ENCODE measurements at places on chromosomes 11 and 22.
A peak's percentile ranks its signal among the peaks of the same experiment; 100 is the strongest.

DNA sequence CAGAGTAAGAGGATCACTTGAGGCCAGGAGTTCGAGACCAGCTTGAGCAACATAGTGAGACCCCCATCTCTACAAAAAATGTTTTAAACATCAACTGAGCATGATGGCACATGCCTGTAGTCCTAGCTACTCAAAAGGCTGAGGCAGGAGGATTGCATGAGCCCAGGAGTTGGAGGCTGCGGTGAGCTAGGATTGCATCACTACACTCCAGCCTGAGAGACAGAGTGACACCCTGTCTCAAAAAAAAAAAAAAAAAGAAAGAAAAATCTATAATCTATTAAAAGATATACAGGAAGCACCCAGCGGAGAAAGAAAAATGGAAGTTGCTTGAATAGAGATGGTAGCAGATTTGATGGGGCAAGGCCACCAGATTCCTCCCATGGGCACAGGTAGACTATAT is 61.8 kb downstream of the FAM83F start:
- DNase-seq = no peak

DNA sequence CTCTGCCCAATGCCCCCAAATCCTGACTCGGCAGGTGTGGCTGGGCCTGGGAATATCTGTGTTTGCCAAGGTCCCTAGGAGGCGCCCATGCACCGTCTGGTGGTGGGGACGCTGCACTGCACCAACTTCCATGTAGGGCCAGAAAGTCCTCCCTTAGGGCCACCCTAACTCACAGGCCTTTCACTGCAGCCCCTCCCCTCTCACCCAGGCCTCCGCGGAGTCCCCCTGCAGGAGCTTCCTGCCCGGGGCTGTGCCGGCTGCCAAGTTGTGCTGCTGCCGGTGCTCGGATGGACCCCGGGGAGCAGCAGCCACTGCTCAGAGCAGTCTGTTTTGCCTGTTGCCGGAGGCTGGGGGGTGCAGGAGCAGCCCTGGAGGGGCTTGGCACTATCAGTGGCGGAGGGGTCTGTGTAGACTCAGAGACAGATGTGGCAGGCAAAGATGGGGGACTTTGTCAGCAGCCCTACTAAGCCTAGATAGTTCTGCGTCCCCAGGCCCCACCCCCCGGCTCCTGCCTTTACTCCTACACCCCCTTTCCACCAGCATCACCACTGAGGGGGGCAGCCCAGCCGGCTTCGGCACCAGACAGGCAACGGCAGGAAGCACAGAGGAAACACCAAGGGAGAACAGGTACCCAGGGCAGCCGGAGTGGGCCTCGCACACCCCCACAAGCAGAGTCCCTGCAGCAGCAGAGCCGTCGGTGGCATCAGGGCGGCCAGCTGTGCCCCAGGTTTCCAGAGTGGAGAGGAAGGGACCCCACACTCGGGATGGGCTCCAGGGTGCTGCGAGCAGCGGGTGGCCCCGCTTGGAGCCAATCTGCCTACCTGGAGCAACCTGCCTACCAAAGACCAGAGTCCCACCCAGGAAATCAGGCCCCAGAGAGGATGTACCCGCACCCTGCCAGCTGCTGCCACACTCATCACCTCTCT is 124.3 kb downstream of the TRIM29 start:
- peak; percentile 65 for DNase-seq

GRCh38 chr11:46760429-46761128 is 41.6 kb downstream of the F2 start:
- no peak for DNase-seq

- DNase-seq = no peak
Measured at GRCh38 chr11:74427384-74427886, 29.2 kb upstream of the PGM2L1 start.

GRCh38 chr22:25478528-25478927 is 85.9 kb upstream of the GRK3 start:
- DNase-seq = no peak

DNA sequence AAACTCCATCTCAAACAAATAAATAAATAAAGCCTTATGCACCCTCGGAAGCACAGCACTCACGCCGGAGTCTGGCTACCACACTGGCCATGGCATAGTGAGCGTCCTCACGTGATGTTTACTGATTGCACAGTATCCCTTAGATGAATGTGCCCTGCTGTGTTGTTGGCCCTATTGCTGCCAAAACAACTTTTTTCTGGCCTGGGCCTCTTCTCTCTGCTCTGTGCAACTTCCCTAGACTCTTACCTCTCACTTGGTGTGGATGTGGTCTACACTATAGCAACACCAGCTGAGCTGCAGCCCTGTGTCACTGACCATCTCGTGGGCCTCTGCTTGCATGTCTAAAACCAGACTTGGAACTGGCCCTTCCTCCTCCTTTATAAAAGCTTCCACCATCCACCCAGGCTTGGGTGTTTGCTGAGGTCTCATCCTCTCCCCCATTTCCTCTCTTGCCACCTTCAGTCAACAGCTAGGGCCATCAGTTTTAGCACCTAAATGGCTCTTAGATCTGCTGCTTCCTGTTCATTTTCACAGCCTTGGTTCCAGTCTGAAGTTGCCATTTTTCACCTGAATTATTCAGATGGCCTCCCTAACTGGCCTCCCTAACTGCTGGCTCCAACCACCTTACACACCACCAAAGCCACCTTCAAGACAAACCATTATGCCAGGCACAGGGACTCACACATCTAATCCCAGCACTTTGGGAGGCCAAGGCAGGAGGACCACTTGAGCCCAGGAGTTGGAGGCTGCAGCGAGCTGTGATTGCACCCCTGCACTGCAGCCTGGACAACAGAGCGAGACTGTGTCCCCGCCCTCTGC is 9.2 kb downstream of the ZNF74 start:
- no peak for DNase-seq

- no peak for DNase-seq
Measured at GRCh38 chr11:102716527-102716926, 8.2 kb downstream of the MMP8 start.

DNA sequence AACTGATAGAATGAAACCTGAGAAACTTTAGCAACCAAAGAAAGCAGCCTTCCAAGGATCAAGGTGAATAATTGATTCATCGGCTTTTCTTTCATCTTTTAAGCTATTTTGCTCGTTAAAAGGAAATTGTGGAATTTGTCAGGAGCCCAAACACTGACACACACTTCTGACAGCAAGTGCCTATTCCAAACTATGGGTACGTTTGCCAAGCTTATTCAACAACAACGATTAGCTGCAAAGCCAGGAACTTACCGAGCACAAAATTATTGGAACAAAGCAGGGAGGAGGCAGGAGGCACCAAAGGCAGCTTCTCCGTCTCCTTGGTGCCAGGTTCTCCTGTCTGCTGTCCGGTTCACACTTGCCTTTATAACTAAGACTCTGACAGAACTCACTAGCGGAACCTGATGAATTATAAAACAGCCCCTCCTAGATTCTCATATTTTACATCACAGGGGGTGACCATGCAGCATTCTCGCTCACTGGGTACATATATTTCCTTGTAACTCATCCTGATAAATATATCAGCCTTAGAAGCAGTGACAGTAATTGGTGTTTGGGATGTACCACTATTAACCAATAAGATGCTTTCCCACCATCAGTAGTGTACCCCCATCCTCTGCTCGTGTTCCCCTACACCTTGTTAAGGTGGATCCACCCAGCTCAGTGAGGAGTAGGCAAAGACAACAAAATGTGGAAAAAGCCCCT is 395.9 kb upstream of the CCDC90B start:
- no peak for DNase-seq

GRCh38 chr11:44456544-44457300 is 108.7 kb upstream of the CD82 start:
- peak; percentile 24 for DNase-seq

GRCh38 chr11:112085822-112086421 is 634 bp downstream of the TIMM8B start:
- peak; percentile 25 for DNase-seq

- DNase-seq = peak; percentile 92
Measured at GRCh38 chr11:102780491-102780918, at the start of gene MMP10. Gene MMP10, minus strand, starts transcription at chr11:102780628. Its CDS starts 37 bp downstream, at chr11:102780591.

GRCh38 chr11:117195761-117196160 is 3.4 kb upstream of the TAGLN start:
- DNase-seq = no peak

GRCh38 chr11:66595245-66595904 is 2.4 kb downstream of the CCS start:
- DNase-seq = no peak

GRCh38 chr22:24827296-24827695 is 21.3 kb downstream of the SGSM1 start:
- peak; percentile 1 for DNase-seq

DNA sequence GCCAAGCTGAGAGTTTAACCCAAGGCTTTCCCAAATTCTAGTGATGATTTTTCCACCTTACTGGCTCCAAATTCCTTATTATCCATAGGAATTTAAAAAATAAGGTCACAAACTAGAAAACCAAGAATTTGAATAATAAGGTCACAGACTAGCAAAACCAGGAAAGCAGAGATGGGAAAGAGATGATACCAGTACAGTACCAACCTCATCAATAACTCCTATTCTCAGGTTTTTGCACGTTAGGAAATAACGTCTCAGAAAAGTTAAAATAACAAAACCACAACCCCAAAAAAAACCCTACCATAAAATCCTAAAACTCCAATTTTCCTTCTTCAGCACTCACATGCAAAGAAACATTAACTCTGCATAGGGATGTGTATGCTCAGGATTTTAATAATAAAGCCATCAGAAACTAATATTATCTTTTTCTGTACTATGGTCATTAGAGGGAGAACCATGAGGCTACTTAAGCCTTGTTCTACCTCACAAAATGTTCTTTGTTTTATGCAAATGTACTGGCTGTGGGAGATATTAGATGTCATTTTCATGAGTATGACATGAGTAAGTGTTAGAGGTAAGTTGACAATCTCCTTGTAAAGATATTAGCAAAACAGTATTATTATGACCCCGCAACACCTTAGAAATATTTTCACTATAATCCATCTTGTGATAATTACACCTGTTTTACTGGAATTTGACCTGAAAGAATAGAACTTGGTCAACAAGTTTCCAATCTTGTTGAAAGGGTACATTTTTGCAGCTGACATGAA is 16.1 kb upstream of the EED start:
- DNase-seq = no peak

DNA sequence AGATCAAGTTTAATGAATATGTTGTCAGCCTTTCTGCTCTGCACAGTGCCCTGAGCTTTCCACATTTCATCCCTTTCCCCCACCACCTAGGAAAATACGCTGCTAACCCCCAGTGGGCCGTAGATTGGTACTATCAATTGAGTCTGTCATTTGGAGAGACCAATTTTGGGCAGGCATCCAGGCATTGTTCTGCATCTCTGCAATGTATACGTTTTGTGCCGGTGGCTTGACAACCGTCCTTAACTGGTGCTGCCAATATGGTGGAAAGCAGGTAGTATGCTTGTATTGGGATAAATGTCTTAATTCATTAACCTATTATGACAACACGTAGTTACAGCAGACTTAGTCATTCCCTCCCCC is 1.3 kb downstream of the ELMOD1 start:
- no peak for DNase-seq

GRCh38 chr11:20397281-20397680 is 9.8 kb downstream of the PRMT3 start:
- peak; percentile 55 for DNase-seq

DNA sequence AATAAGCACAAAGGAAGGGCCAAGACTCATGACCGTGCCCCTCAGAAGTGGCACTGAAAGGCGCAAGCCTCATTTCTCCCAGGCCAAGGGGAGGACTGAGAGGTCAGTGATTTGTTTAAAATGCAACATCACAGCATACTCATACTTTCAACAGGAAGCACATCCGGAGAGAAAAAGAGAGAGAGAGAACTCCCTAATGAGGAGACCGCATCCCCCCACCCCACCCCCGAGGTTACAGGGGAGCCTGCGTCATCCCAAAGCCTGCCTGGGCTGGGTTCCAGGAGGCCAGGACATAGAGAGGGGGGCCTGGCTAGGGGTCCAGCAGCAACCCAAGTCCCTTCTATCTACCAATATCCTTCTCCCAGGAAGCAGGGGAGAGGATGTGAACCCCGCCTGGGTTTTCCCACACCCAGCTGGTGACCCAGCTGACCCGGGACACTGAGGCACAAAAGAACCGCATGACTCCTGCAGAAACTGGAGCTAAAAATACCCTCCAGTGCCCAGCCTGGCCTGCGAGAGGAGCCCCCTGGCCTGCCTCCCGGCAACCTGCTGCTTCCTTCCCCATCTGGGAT is 3.8 kb downstream of the CSNK1E start:
- peak; percentile 73 for DNase-seq

DNA sequence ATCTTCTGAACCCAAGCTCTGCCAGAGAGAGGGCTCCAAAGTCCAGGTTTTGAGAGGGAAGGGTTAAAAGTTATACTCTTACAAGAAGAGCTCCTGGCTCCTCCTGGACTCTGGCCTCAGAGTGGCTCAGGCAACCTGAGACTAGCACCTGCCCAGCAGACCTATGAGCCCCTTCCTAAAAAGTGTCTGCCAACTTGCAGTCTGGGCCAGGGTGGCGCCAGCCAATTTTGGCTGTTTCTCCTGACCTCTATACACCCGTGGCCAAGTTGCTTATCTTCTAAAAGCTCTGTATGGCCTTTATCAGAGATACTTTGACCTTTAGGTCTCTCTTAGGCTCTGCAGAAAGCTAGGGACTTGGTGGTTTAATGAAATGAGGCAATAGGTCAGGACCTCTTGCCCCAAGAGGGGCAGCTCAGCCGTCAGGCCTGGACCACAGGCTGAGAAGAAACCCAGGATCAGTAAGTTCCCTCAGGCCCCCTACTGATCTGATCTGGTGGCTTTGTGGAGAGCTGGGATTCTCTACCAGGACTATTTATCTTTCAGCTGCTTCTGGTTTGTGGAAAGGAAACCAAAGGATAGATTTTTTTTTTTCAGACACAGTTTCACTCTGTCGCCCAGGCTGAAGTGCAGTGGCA is 10.3 kb upstream of the UCP3 start:
- DNase-seq = no peak

- no peak for DNase-seq
Measured at GRCh38 chr11:83335446-83336070, 49.4 kb upstream of the CCDC90B start.

DNA sequence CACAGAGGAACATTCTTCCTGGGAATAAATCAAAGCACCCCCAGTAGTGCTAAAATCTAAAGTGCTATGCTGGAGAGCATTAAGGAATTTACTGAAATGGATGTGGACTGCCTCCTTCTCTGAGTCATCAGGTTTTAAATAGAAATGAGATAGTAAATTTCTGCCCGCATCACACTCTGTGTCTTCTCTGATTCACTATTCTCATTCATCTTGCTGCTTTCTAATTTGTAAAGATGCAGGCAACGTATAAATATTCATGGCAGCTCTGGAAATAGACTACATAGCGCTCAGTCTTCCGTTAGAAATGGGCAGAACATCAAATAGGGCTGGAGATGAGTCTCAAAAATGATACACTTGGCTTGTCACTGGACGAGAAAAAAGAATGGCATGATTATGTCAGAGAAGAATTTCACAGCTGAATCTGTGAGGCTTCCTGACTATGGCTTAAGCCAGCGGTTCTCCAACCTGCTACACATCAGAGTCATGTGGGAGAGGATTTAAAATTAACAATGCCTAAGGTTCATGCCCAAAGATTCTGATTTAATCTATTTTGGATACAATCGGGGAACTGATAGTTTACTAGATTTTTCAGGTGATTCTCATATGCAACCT is 178.2 kb downstream of the LRRC4C start:
- peak; percentile 43 for DNase-seq

GRCh38 chr22:43428521-43428920 is 16.7 kb downstream of the MPPED1 start:
- no peak for DNase-seq
